ENCODE measurements at places on chromosomes 7 and 10. TPM values are rescaled to one million over a fixed set of nuclear protein-coding genes. Genes with fewer than 3 reads are reported as not detected.

Gene NODAL
- not detected for total RNA-seq

Gene TWIST1
- 11.5 TPM for total RNA-seq

Gene MEST
- 28.5 TPM for total RNA-seq

- no peak for DNase-seq
These were observed 235.4 kb downstream of the HGF start for GRCh38 chr7:81534446-81534845.

GRCh38 chr10:60137292-60137992 is 231.1 kb upstream of the CCDC6 start:
- DNase-seq, result no peak

Gene AGR3
- total RNA-seq, result not detected

DNA sequence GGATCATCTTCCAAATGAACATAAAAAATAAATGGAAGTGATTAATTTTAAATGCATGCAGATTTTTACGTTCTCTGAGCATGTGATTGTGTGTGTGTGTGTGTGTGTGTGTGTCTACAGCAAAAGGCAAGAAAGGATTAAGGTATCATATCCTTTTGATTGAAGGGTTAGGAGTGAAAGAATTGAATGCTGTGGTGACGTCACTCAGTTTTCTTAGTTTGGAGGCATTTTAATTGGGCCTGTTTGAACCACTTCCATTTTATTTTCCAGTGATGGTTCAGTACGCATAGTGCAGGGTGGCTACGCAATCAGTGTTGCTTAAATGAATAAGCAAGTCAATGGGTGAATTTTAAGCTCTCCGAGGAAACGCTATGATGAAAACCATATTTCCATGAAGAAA is 31.3 kb downstream of the TACC2 start:
- no peak for DNase-seq

GRCh38 chr7:52838981-52839411 is 196.4 kb upstream of the POM121L12 start:
- DNase-seq, result no peak

Gene MRC1
- total RNA-seq, result 18.9 TPM

DNA sequence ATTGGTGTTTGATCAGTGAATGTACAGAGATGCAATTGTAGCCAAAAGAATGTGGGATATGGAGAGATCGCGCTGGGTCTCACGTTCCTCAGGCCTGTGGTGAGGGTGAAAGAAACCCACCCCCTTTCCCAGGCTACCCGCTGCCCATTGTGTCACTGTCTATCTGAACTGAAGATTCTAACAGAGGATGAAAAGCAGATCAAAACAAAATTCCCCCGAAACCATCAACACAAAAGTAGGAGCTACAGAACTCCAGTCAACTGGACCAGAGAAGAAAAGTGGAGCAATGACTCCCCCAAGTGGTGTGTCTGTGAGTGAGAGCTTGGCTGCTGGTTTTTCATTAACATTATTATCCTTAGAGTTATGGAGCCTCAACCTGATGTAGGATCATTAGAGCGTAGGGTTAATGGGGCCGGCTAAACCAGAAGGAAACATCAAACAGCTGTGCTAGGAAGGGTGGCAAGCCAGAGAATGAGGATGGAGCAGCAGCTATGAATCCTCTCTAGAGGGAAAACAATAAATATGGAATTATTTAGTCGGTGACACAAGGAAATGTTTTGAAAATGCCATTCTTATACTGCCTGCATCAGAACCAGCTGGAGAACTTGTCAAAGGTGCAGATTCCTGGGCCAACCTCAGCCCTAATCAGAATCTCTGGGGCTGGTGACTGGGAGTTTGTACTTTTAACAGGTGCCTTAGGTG is 38.3 kb downstream of the AKR1B1 start:
- no peak for DNase-seq

DNA sequence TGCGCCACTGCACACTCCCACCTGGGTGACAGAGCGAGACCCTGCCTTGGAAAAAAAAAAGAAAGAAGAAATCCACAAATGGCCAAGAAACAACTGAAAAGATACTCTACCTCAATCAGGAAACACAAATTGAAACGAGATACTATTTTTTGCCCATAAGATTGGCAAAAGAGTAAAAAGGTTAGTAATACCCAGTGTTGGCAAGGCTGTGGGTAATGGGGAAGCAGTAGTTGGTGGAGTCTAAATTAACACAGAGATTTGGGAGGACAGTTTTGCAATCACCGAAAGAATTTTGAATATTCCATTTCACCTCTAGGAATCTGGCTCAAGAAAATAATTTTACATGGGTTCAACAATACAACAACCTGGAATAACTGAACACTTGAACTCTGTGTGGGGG is 19.9 kb downstream of the ABRAXAS2 start:
- DNase-seq, result no peak

Gene IL6
- 12.0 TPM for total RNA-seq

Gene RBAK
- total RNA-seq, result 9.3 TPM

DNA sequence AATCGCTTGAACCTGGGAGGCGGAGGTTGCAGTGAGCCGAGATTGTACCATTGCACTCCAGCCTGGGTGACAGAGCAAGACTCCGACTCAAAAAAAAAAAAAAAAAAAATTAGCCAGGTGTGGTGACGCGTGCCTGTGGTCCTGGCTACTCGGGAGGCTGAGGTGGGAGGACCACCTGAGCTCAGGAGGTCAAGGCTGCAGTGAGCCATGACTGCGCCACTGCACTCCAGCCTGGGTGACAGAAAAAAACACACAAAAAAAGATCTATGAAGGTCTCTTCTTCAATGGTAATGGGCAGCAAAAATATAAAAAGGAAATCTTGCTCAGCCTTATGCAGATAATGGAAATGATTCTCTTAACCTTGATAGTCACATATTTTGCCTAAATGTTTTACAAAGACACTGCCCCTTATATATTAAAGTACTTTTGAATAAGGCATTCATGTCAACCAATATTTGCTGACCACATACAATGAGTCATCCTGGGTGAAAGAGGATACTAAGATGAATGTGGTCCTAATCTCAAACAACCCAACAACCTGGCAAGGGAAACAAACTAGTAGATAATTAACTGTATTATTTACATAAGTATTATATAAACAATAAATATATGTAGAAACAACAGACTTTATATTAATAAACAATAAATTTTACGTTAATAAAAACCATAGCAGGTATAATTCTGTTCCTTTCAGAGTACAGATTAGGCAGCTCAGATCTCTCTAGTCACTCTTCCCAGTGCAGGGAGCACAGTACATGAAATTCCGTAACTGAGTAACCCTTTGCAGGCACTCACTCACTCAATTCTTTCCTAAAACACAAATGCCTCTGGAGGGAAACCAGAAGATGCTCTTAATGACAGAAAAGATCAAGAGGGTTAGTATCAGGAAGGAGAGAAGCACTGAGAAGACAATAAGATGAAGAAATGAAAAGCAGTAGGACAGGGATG is 8.1 kb downstream of the TOMM7 start:
- DNase-seq, result no peak

DNA sequence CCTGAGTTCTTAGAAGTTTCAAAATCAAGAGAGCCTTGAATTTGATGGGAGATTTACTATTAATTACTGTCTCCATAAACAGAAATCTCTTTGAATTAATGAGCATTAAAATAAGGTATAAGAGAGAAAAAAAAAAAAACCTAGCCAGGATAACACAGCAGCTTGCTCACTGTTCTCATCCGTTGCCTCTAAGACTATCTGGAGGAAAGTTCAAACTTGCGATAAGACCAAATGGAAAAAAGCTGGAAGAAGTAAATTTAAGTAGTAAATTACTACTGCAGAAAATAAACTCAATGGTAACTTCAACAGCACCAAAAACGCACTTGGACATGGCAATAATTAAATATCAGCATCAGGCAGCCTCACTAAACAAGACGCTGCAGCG is 36.7 kb downstream of the GNA12 start:
- no peak for DNase-seq

DNA sequence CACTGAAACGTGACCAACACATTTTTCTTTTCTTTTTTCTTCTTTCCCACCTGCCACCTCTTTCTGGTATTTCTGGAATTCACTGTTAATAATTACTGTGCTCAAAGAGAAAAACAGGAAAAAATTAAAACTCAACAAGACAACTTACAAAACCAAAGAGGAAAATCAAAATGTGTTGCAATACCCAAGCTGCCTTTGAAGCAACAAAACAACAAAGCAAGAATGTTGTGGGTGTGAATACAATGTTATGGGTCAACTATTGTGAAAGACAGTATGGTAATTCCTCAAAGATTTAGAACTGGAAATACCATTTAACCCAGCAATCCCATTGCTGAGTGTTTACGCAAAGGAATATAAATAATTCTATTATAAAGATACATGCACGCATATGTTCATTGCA is 415.1 kb downstream of the GFRA1 start:
- DNase-seq, result no peak

DNA sequence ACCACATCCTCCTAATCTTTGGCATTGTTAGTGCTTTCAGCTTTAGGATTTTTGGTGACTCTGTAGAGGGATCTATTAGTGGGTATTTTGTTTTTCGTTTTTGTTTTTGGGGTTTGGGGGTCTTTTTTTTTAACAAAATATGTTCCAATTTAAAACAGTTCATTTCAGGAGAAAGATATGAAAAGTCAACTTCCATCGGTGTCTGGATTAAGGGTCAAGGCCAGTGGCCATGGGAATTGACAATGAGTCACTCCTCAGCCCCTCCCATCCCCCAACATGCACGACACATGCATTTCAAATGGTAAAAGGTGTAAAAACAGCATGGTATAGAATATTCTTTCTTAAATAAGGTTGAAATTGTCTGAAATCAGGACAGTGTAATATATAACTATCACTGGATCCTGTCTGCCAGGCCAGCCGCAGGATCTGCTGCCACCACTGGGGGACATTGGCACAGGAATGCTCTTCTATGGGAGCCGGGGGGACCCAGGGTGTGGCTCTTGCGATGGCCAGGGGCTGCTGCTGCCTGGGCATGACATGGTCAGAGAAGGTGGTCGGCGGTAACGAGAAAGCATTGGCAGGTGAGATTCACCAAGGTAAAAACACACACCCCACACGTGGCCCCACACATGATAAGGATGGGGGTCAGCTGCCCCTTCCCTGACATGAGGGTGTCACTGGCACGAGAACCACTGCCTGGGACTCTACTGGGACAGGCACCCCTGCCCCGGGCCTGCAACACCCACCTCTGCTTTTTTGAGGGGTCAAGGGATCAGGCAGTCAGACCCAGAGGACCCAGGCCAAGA is 126.2 kb upstream of the KCTD7 start:
- no peak for DNase-seq

GRCh38 chr10:59108886-59109288 is 67.6 kb upstream of the PHYHIPL start:
- no peak for DNase-seq

DNA sequence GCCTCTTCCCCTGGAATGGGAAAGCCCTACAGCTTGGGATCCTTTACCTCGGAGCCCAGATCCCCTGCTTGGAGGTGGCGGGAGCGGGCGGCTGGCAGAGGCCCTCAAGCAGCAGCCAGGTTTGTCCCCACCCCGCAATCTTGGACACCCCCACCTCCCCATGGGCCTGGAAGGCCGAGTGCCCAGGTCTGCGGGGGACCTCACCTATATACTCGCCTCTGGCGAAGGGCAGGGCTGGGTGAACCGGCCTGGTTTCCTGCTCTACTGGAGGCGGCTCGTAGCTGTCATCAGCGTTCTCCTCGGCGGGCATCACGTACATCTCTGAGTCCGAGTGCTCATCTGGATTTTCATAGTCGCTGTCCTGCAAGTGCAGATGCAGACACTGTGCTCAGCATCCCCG is 44.2 kb downstream of the BLNK start:
- DNase-seq, result no peak

DNA sequence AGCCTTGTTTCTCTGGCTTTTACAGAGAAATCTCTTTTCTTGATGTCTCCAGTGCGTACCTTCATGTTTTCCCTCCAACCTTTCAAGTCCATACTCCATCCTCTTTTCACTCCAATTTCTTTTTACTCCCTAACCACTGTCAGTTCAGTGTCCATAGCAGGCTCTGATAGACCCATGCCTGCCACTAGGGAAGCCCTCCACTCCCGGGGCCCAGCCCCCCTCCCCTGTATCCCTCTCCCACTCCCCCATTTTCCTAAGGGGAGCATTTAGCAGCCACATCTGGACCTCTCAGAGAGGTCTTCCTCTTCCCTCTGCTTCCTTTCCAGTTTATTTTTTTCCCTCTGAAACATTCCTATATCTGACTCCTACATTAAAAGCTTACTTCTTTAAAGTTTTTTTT is 33.1 kb downstream of the DENND11 start:
- DNase-seq, result no peak

DNA sequence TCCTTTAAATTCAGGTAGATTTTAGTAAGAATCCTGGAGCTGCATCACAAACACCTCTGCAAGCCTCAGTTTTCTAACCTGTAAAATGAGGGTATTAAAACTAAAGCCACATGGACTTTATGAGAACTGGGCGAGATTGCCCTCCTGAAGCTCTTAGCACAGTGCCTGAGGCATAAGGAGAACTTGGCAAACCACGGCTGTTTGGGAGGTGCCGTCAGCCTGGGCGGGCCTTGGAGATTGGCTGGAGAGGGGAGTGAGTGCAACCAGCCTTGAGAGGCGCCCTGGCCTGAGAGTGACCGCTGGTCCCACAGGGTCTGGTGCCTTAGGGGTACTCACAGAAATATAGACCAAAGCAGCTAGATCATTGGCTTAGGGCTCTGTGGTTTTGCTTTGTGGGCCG is 5.4 kb upstream of the TNS3 start:
- no peak for DNase-seq

Gene MYOF
- total RNA-seq, result 107 TPM

Gene FZD8
- total RNA-seq, result 7.6 TPM

Gene COL1A2
- 199 TPM for total RNA-seq

- DNase-seq, result no peak
These were observed 7.8 kb downstream of the HPS6 start for GRCh38 chr10:102072673-102073527.

- DNase-seq, result no peak
These were observed 173.6 kb upstream of the IMMP2L start for GRCh38 chr7:111735661-111736551.

Gene CHAT
- total RNA-seq, result not detected

Measured in vagina (tissue), 2 donors.